Cerebellum (tissue), 4 donors: ENCODE measurements at places on chromosomes 1 and 21. TPM values are rescaled to one million over a fixed set of nuclear protein-coding genes. Genes with fewer than 3 reads are reported as not detected.

MSH4 gene
- total RNA-seq, result 0.73 TPM

DNAH14 gene
- total RNA-seq, result 72.0 TPM

LIN28A gene
- not detected for total RNA-seq

SGIP1 gene
- total RNA-seq, result 100 TPM

ZBED6 gene
- 16.7 TPM for total RNA-seq

DNA sequence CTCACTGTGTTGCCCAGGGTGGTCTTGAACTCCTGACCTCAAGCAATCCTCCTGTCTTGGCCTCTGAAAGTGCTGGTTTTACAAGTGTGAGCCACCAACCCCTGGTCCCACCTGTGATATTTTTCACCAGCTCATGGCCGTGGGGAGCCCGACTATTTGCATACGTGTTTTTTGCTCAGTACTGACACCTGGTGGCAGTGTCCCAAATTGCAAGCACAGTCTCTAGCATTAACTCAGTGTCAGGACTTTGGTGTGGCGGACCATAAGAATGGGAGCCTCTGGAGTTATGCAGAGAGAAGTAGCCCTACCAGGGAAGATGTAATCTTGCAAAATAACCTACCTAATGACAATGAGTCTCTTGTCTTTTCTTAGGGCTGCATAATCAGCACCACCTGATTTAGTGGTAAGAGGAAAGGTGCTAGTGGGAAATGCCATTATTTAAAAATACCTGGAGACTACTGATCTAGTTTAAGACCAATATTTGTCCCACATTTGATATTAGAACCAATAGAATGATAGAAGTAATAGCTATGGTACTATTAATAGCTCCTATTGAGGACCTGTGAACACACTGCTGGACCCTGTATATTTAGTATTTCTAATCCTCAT is 305.4 kb downstream of the DISC1 start:
- no peak for DNase-seq

- DNase-seq, result peak; percentile 63
Measured at GRCh38 chr1:156417401-156418020, 48.5 kb downstream of the RHBG start.

- no peak for DNase-seq
Measured at GRCh38 chr1:18836654-18837053, 22.8 kb downstream of the TAS1R2 start.
